ENCODE measurements at places on chromosomes 1 and 21.

- DNase-seq: no peak
Measured at GRCh38 chr1:200207711-200208126, 180.2 kb downstream of the NR5A2 start.

DNA sequence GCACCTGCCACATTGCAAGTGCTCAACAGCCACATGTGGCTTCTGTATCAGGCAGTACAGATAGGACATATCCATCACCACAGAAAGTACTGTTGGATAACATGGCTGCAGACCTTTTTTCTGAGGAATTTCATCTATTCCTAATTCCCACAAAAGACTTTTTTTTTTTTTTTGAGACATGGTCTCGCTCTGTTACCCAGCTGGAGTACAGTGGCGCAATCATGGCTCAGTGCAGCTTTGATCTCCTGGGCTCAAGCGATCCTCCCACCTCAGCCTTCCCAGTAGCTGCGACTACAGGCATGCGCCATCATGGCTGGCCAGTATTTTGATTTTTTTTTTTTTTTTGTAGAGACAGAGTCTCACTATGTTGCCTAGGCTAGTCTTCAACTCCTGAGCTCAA, 33.3 kb downstream of the YARS1 start:
- no peak for DNase-seq

- no peak for DNase-seq
Measured at GRCh38 chr1:159872891-159873290, 10.4 kb upstream of the VSIG8 start.

- DNase-seq: no peak
Measured at GRCh38 chr1:65388908-65389695, 31.4 kb upstream of the LEPR start.

- DNase-seq: no peak
Measured at GRCh38 chr1:223859058-223859457, 13.3 kb upstream of the TP53BP2 start.

GRCh38 chr1:118744420-118744819, 243.7 kb downstream of the TBX15 start:
- no peak for DNase-seq

DNA sequence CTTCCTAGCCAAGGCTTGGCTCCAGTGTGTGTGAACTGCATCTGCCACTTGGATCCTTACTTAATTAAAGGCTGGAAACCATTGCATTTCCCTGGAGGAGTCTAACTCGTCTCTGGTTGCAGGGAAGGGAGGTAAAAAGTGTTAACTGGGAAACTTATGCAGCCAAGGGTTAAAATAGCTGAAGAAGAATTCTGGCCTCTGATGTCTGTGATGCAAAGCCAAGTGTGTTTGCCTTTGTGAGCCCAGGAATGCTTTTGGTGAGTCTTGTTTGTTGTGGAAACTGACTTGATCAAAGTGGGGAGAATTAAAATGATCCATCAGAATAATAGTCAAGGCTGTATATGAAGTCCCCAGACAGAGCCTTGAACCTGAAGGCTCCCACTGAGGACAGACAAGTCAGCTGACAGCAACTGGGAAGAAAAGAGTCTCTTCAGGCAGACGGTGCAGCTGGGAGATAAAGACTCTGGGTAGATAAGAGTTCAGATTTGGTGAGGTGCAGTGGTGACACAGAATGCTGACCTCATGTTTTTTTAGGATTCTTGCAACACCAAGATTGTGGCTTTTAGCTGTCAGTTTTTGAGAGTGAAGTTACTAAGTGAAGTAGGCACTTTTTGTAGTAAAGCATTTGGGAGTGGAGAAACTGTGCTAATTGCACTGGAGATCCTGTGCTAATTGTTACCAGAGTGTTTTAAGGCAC, 59.5 kb upstream of the WLS start:
- no peak for DNase-seq

- DNase-seq: no peak
Measured at GRCh38 chr1:25039229-25039628, 109.2 kb upstream of the RUNX3 start.

GRCh38 chr1:43339584-43340232, 2.1 kb downstream of the MPL start:
- DNase-seq: no peak

GRCh38 chr1:11535761-11536572, 57.0 kb downstream of the DISP3 start:
- DNase-seq: no peak

- DNase-seq: peak; percentile 39
Measured at GRCh38 chr21:43645136-43645891, 14.0 kb downstream of the HSF2BP start.

DNA sequence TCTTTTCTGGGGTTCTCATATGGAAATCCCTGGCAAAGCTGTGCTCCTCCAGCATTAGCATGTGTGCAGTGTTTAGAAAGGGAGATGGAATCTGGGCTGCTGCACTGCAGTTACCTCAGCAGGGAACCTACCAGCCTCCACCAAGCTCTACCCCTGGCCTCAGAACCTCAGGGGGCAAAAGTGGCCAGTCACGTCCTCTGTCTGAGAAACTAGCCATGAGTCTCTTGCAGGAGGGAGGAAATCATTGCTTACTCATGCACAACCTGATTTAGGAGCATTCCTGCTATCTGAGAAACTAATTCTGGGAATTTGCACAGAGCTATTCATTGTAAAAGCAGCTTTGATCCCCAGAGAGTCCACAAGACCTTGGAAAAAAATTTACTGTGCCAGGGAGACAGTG, 80.6 kb upstream of the IPO9 start:
- DNase-seq: no peak

GRCh38 chr21:42426424-42426823, 22.7 kb downstream of the UBASH3A start:
- DNase-seq: no peak

- no peak for DNase-seq
Measured at GRCh38 chr1:47870480-47870879, 126.7 kb downstream of the TRABD2B start.

- DNase-seq: no peak
Measured at GRCh38 chr1:226681652-226682493, 57.2 kb downstream of the ITPKB start.

- no peak for DNase-seq
Measured at GRCh38 chr1:41860771-41861170, 58.0 kb downstream of the HIVEP3 start.

DNA sequence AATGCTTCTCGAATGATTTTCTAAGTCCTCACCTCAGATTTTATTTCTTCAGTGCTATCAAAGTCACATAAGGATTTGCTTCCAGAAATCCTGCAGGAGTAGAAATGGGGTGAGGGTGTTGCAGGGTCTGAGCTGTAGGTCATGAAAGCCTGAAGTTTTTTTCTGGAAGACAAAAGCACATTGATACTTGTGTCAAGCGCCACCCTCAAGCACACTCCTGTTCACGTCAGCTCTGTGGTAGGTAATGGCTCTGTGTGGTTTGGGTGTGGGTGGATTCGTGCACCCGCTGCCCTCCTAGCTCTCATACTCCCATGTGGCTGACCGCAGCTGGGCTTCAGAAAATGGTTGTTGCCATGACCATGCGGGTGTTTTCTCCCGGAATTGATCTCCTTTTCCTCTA, 39.9 kb downstream of the AKNAD1 start:
- no peak for DNase-seq

GRCh38 chr1:21126324-21126723, 50.4 kb downstream of the EIF4G3 start:
- no peak for DNase-seq

DNA sequence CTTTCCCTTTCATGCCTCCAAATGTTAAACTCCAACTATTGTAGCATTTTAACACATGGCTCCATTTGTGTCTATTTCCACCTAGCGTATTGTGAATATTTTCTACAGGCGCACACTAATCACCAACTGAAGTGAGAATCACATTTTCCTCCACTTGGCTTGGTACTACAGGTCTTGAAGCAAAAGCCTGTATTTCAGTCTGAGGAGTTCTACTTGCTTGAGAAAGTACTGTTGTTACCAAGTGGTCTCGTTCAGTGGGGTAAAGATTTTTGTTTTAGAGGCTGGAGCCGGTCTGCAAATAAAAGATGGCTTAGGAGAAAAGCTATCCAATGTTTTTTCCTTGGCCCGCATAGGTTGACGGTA, 550 bp upstream of the PTBP2 start:
- DNase-seq: no peak

DNA sequence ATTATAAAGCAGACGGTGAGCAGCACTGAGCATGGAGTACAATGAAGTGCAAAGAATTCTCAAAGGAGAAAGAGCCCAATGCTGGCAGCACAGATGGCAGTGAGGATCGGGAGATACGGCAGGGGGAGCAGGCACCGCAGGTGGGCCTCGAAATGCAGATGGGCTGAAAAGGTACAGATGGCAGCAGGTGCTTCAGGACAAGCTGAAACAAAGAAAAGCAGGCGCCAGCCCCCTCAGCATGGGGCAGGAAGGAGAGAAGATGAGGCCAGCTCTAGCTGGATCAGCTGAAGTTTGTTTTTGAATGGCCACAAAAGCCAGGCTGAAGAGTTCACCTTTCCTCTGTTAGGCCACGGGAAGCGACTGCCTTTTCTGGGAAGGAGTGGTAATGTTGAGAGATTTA, 7.7 kb downstream of the CFAP298 start:
- no peak for DNase-seq

DNA sequence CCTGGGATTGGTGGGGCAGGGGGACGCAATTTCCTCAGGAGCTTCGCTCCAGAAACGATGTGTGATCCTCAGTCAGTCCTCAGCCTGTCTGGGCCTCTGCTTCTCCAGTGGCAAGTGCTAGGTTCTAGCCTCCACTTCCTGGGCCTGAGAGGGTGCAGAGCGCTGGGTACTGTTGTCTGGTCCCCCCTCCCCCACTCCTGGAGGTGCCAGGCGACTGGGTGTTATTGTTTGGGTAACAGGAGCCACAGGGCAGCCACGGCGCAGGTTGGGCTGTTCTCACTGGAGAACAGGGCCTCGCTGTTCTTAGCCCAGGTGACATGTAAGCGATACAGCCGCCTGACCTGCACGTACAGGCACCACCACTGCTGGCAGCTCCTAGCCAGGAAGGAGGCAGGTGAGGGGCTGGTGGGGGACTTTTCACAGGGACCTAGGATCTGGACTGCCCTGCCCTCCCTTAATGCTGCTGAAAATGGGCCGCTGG, 2.1 kb downstream of the RPS6KA1 start:
- DNase-seq: no peak

DNA sequence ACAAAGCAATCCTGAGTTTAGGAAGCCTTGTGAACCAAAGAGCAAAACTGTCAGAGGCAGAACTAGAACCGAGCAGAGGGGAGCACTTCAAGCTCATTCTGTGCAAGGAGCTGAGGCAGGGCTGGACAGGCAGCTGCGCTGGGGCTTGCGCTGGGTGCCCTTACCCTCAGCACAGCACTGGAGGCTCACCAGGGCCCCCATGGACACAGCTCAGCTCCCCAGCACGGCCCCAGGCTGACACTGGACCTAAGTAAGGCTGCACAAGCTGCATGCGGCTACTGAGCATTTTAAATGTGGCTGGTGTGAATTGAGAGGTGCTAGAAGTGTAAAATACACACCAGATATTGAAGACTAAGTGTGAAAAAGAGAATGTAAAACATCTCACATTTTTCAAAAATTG, 22.1 kb downstream of the TMEM63A start:
- no peak for DNase-seq

GRCh38 chr1:208278638-208279037, 34.5 kb upstream of the PLXNA2 start:
- no peak for DNase-seq

GRCh38 chr1:45356186-45356585, 15.9 kb upstream of the MUTYH start:
- no peak for DNase-seq

DNA sequence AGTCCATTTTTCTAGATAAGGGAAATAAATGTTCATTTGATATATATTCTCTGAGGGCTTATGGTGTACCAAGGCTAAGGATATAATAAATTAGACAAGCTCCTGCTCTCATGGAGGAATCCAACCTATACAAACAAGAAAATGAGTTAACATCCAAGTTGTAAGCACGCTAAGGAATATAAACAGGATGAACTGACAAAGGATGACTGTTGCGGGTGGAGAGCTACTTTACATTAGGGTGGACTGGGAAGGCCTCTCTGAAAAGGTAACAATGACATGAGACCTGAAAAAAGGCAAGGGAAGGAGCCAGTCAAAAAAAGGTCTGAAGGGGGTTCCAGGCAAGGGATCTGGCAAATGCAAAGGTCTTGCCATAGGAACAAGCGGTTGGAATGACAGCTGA, 3.1 kb downstream of the BCAR3 start:
- no peak for DNase-seq

DNA sequence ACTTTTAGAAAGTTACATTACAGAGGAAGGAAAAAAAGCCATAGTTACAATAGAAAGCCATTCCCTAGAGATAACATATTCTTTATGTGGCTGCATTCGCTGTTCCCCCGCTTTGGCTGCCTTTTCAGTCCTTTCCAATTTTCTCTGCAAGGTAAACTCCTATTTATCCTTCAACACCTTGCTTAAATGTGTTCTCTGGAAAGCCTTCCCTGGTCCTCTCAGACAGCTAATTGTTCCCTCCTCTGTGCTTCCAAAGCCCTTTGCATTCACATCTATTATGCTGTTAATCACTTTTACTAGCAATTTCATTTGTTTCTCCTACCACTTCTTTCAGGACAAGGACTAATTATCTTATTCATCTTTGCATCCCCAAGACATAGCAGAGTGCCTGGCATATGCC, 1.6 kb downstream of the PHC2 start:
- DNase-seq: no peak

GRCh38 chr1:53073868-53074311, 11.9 kb downstream of the PODN start:
- no peak for DNase-seq

DNA sequence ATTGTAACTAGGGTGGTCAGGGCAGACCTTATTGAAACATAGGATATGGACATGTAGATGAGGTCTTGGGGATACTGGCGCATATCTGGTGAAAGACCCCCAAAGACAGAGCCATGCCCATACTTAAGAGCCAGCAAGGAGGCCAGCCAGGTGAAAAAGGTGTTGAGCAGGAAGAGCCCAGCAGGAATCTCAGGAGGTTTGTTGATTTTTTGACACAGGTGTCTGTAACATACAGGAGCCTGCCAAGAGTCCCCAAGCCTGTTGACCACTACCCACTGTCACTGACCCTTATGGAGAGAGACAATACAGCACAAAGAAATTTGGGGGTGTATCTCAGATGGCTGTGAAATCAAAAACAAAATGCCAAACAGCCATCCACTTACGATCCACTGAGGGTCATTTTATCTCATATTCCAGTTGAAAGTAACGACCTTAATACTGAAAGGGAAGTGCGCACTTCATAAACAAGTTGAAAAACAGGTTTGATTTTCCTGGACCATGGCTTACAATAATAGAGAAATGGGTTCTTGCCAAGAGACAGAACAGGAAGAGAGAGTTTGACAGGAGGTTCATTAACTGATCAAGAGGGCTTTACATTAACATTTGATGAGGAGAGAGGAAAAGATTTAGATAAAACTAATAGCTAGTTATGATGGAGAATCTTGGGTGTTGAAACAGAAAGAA, 163.6 kb downstream of the GLUL start:
- no peak for DNase-seq

GRCh38 chr1:36160949-36161485, 5.1 kb downstream of the MAP7D1 start:
- peak; percentile 86 for DNase-seq

- no peak for DNase-seq
Measured at GRCh38 chr21:42799948-42800347, 79.4 kb downstream of the WDR4 start.

GRCh38 chr1:108830119-108831008, 26.5 kb downstream of the AKNAD1 start:
- no peak for DNase-seq

- no peak for DNase-seq
Measured at GRCh38 chr1:239835946-239836440, 255.7 kb upstream of the FMN2 start.

GRCh38 chr1:214739621-214740238, 136.7 kb downstream of the CENPF start:
- DNase-seq: no peak

All from activated CD4-positive, alpha-beta T cell treated with anti-CD3 and anti-CD28 coated beads for 48 hours (primary cell).